Activated T-cell treated with anti-CD3 and anti-CD28 coated beads, Interleukin-2, amount 50 U/mL, for 48 hours (primary cell): ENCODE measurements at places on chromosomes 6 and 20.

- DNase-seq = no peak
Measured at GRCh38 chr6:11971154-11971553, 41.0 kb upstream of the HIVEP1 start.

DNA sequence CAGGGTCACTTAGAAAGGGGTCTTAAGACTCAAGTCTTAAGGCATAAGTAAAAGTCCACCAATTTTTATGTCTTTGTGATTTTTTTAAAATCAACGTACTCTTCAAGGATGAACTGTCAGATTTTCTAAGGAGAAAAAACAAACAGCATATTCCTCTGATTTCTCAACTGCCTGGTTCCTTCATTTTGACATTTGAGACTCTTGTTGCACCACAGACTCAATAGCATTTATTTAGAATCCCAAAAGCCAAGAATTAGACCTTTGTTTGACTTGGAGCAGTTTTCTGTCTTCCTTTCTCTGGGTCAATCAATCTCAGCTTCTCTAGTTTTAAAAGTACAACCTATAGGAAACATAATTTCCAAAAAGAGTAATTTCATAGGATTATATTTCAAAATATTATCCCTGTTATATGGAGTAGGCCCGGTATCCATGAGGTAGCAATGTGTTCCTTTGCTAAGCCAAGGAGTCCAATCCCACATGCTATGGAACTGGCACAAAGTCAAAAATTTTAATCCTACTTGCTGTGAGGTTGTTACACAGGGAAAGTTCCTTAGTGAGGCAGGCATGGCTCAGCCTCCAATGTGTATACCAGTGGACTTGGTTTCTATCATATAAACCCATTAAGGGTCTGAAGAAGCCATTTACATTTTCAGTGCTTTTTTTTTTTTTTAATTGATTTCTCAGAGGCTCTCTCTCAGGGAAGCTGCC lies 405.7 kb downstream of the KIF16B start:
- DNase-seq = no peak

DNA sequence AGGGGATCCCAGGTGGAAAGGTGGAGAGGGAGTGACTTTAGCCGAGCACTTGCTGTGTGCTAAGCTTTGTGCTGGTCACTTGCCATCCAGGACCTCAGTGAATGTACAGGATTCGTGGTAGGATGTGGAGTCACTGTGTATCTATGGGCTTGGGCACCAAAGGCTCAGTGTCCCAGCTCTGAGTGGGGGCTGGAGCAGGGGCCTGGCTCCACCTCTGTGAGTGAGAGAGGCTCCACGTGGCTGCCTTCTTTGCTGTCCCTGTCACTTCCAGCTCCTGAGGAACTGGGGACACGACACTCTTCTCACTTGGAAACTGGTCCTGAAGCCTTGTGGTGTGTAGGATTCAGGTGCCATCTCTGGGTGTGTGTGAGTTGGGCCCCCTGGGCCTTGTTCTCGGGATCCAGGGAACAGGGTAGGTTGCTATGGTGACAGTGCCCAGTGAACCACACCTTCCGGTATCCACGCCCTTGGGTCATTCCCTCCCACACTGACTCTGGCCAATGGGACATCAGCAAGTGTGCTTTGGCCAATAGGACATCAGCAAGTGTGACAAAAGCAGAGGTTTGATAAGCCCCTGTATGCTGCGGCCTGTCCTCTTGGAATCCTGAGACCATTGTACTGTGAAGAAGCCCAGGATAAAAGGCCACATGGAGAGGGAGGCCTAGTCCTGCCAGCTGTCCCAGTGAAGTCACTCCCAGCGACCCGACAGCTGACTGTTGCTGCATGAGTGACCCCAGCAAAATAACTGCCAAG lies 87.7 kb downstream of the CDH22 start:
- no peak for DNase-seq

DNA sequence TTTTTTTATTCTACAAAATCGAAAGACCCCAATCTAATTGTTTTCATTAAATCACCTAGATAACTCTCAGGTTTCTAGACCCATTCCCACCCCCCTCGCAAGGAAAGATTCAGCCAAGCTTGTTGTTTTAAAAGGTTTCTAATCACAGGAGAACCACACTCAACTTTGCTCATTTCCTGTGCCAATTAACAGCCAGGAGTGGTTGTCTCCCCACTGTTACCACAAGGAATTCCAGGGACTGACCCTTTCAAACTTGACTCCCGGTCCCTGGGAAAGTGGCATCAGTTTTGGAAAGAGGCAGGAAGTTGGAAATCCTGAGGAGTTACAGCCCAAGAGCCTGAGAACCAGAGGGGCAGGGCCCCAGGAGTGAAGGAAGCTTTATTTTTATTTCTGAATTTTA lies 561.3 kb upstream of the JAG1 start:
- DNase-seq = no peak

GRCh38 chr6:40959781-40960327 lies 79.2 kb downstream of the UNC5CL start:
- DNase-seq = no peak

- DNase-seq = no peak
Measured at GRCh38 chr20:58194175-58194791, 34.2 kb downstream of the ANKRD60 start.

- peak; percentile 67 for DNase-seq
Measured at GRCh38 chr6:35473075-35473849, 5.1 kb downstream of the RPL10A start.
